Right lung (tissue), 10 donors: ENCODE measurements at places on chromosomes 2 and 18. TPM values are rescaled to one million over a fixed set of nuclear protein-coding genes. Genes with fewer than 3 reads are reported as not detected.

The LYG2 gene
- polyA plus RNA-seq, result 0.80 TPM

The BMPR2 gene
- 74.7 TPM for polyA plus RNA-seq

The KLHL41 gene
- 5.8 TPM for polyA plus RNA-seq

The SERPINB13 gene
- polyA plus RNA-seq, result not detected

The CABYR gene
- polyA plus RNA-seq, result 7.2 TPM

The LOXHD1 gene
- 1.8 TPM for polyA plus RNA-seq
